Pancreas (tissue), 10 donors: ENCODE measurements at places on chromosomes 1 and 21.

DNA sequence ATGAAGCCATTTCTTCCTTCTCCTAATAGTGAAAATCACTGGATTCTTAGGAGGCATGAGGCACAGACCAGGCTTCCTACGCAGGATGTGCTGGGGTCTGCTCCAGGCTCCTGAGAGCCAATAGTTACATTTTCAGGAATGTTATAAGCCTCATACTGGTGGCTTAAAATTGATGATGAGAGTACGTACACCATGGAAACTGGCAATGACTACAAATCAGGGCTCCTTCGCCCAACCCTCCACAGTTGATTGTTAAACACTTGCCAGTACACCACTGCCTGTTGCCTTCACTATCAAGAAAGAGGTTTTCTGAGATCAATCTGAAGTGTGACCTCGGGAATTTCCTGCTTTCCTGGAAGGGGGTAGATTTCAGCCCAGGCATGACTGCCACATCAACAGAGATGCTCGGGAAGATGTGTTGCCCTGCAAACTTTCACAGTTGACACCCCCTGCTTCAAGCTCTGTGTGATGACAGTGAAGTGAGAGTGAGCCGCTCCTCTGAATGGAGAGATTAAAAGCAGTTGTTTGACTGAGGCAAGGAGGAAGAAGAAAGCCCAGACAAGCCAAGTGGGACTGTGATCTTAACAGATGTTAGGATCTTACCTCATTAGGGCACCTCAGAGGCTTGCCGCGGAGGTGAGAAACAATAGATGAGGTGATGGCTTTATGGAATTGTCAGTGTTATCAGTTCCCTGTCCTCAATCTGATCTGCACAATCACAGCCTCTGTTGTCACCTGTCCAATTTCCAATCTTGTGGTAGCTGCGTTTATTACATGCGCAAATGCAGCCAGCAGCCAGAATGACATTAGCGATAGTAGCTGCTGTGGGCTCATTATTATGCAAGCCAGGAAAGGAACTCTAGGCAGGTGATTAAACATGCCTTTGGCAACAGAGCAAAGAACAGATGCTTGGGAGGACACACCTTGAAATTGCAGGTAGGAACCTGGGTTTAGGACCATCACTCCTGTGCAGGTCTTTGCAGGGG, 277.3 kb downstream of the KAZN start:
- DNase-seq = peak; percentile 61

DNA sequence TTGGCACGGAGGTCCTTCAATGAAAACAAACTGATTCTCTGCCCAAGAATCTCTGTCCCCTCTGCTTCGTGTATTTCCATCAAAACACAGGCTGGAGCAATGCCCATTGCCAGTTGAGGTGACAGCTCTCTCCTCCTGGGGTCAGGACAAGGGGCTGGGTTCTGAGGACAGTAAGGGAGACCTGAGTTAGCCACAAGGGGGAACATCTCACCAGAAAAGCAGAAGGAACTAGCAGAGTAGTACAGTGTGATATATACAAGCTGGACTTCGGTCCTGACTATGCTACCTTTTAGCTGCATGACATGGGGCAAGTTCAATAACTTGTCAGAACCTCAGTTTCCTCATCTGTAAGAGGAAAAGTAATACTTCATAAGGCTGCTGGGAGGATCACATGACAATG, 50.3 kb downstream of the SYT2 start:
- no peak for DNase-seq

DNA sequence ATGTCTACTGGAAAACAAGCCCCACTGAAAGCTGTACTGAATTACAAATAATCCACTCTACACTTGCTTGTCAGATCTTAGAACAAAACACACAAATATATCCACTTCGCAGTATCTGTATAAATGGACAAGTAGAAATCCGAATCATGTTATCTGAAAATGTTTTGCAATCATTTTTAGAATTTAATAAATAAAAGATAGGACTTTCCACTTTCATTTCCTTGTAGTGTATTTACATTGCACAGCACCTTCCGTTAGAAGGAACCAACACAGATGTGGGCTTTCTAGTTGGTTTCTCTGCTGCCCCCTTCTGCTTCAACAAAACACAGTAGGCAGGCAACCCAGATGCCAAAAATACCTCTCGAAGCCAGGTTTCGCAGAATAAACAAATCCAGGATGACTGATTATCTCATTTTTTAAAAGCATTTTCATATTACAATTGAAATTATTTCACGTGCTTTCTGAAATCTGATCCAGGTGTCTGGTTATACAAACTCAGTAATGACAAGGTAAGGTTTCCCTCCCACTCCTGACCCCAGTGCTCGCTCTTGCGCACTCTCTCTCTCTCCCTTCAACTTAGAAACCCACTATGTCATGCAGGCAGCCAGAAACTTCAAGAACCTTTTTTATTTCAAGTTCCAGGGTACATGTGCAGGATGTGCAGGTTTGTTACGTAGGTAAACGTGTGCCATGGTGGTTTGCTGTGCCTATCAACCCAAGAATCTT, 389.9 kb downstream of the SMYD3 start:
- no peak for DNase-seq

GRCh38 chr1:112906150-112906698, 49.8 kb downstream of the SLC16A1 start:
- no peak for DNase-seq

DNA sequence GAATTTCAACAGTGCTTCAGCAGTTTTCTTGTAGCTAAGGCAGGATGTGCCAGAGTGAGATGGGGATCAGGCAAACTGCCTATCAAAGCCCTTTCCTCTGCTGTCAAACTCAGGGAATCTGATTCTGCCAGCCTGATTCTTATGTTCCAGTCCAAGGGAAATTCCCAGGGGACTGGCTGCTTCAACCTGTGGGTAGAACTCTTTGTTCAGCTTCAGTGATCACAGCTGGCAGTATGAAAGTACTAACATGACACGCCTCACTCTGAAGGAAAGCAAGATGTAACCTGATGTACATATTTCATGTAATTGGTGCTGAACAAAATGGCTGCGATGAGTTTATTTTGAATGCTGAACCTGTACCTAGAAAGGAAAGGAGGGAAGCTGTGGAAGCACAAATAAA, 40.1 kb upstream of the SLC5A9 start:
- no peak for DNase-seq

- no peak for DNase-seq
These were observed 104.4 kb downstream of the TM2D1 start for GRCh38 chr1:61620536-61620935.

DNA sequence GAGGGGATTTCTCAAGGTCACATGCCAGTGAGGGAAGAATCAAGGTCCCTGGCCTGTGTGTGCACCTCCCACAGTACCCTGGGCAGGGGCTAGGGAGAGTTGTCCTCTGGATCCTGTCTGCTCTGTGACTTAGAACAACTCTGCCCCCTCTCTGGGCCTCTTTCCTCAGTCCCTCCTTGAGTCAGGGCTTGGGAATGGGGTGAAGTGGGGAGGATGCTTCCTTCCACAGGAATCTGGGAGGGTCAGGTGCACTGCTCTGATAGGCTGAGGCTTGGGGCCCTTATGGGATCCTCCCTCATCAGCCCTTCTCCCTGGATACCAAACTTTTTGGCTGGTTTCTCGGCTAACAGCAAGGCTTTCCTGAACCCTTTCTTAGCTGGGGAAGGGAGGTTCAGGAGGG, 2.5 kb downstream of the TRNP1 start:
- DNase-seq = no peak

GRCh38 chr1:195005338-195005737, 1602.9 kb downstream of the KCNT2 start:
- DNase-seq = no peak

GRCh38 chr1:239803781-239804180, 287.9 kb upstream of the FMN2 start:
- DNase-seq = no peak

DNA sequence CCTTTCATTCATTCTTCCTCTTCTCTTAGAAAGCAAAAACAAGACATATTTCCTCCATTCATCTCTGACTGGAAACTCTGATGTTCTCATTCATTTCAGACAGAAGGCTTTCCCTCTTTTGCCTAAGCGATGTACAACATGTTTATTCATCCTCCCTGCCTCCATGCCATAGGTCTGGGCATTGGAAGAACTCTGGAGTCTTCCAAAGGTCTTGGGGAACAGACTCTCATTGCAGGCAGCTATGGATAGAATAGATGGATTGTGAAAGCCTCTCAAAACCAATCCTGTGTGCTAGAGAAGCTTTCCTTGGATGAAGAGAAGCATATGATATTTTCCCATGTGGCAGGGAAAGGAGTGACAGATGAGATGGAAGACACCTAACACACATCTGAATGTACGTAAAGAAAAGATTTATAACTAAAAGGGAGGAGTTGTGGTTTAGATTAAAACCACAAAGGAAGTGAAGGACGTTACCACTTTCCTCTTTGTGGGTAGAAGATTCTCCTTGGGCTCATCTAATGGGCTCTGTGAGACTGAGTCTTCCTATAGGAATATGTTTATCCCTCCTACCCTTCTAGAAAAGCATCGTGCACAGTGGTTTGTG, 38.7 kb downstream of the BCL9 start:
- DNase-seq = no peak

- DNase-seq = no peak
These were observed 78.0 kb downstream of the CDC14A start for GRCh38 chr1:100430325-100430756.

- no peak for DNase-seq
These were observed 124.7 kb downstream of the RYR2 start for GRCh38 chr1:237166593-237167101.
